ENCODE measurements at places on chromosomes 6 and 20.

GRCh38 chr6:132499757-132500156, 13.2 kb downstream of the STX7 start:
- no peak for DNase-seq

- peak; percentile 76 for DNase-seq
These were observed 1.3 kb downstream of the TUBB start for GRCh38 chr6:30721198-30722024.

DNA sequence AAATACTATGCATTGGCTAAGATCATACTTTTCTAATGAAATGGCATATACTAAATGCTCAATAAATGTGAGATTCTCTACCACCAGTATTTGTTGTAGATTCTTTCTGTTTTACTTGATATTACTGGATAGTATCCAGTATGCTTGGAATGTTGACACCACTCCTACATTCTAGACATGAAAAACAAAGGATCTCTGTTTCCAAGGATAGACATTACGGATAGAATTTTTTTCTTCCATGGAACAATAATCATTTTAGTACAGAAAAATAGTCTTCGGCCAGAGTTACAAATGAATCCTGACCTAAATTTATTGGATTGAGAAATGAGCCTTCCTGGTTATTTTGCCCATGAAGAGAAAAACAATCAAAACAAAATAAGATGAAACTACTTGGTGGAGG, 258.2 kb upstream of the NT5E start:
- DNase-seq: no peak

DNA sequence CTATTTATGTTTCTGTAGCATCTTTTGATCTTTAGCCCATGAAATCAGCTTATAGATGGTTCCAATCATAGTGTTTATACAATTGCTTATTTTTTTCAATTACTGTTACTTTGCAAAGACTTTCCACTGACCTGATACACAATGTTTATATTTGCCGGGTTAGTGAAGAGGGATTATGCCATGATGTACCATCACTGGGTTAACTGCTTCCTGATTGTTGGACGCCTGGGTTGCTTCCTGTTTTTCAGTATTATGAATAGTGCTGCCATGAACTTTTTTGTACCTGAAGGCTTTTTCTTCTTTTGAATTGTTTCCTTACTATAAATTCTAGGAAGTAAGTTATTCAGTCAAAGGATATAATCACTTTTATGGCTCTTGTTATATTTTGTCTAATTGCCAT, 6.9 kb downstream of the MANBAL start:
- no peak for DNase-seq

GRCh38 chr6:88840796-88841539, 122.5 kb downstream of the RNGTT start:
- DNase-seq: no peak

DNA sequence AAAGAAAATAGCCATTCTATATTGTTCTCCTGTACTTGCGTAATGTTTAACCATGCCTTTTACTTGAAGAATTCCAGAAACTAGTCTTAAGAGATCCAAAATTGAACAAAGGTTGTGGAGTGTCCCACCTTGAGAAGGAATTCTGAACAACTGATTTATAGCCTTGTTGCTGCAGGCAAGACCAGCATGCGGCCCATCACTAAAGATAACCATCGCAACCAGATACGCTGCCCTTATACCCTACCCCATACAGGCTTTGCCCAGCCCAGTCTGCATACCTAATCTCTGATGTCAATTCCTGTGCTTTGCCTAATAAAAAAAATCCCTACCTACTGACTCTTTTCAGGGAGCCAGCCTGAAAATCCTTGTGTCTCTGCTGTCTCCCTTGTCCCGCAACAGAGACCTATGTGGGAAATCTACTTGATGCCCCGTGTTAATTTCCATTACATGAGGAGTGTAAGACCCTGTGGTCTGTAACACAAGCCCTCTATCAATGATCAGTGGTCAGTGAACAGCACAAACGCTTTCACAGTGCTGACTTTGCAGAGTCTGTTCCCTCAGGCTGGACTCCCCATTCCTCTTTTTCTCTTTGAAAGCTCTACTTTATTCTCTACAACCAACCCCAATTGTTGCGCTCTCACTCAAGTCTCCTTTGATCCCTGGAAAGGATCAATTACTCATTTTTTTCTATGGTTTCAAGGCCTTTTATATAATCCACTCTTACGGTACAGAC, 125.7 kb upstream of the BTBD3 start:
- no peak for DNase-seq

DNA sequence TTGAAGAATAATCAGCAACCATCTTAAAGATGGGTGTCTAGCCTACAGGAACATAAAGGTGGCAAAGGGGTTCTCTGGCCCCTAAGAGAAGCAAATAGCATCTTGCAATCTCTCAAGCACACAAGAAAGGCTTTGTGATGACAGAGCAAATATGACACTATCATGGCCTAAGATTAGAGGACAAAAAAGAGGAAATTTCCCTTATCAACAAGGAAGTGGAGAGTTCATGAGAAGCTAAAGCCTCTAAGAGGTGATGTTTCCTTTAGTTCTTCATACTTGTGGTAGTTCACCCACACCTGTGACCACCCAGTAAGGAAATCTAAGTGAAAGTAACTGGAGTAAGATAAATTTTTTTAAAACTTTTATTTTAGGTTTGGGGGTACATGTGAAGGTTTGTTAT, 88.4 kb downstream of the OLIG3 start:
- DNase-seq: no peak

GRCh38 chr6:127582777-127583462, 5.9 kb downstream of the C6orf58 start:
- DNase-seq: no peak

DNA sequence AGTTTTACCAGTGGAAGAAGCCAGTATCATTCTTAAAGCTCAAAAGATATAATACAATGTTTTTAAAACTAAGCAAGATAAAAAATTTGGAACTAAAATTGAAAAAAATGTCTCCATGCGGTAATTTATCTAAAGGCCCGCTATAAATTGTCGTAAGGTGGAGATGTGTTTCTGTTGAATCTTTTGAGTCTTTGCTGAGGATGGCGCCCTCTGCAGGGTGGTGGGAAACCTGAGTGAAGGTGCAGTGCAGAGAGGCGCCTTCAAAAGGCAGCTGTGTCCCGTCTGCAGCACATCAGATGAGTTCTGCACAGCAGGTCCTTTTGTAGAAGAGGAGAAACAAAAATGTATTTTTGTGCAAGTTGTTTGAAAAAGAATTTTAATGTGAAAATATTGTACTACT, 29.4 kb upstream of the KIF25 start:
- peak; percentile 37 for DNase-seq

- no peak for DNase-seq
These were observed 19.8 kb downstream of the LAMA4 start for GRCh38 chr6:112234601-112235000.

GRCh38 chr6:55617272-55617671, 38.3 kb upstream of the HMGCLL1 start:
- peak; percentile 26 for DNase-seq

DNA sequence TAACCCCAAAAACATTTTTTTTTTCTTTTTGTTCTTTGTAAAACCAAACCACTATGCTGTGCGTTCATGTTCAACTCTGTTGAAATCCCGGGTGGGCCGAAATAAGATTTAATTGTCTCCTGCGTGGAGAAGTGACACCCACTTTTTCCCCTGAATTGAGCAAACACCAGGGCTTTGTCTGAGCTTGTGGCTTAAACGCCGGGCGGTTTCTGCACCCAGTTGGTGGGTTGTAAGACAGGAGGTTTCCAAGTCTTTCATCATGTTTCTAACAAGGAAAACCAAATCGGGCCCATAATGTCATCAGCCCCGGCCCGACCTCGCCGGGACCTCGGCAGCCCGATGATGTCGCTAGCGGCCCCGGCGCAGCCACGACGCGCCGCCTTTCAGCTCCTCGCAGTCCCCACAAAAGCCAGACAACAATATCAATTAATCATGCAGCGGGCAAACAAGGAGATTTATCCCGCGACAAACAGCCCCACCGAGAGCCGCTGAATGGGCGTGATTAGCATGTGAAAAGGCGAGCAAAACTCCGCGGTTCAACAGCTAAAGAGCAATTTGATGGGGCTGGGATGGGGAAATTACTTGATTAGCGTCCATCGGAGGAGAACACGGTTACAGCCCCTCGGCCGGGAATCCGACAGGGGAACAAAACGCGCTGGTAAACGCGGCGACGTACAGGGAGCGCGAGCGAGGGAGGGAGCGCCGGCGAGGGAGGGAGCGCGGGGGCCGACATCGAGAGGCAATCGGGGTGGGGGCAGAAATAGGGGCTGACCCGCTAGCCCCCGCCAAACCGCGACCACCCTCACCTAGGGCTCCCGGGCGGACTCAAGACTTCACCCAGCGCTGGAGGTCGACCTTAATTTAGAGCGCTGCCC, 5.3 kb downstream of the LINC00237 start:
- peak; percentile 46 for DNase-seq

DNA sequence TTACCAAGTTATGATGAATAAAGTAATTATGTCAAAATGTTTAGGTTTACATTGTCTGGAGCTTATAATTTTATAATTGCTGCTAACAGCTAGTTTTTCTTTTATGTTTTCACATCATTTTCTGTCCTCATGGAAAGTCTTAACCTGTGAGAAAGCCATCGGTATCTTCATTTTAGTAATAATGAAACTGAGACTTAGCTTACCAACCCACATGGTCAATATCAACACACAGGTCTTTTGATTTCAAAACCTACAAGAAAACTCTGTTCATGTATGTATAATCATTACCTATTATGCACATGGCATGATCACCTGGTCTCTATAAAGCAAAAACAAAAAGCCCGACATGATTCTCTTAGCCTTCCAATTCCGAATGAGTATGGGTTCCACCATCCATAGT, 61.9 kb downstream of the KCNQ5 start:
- DNase-seq: no peak

GRCh38 chr6:2674857-2675256, 75.9 kb downstream of the MYLK4 start:
- DNase-seq: no peak

DNA sequence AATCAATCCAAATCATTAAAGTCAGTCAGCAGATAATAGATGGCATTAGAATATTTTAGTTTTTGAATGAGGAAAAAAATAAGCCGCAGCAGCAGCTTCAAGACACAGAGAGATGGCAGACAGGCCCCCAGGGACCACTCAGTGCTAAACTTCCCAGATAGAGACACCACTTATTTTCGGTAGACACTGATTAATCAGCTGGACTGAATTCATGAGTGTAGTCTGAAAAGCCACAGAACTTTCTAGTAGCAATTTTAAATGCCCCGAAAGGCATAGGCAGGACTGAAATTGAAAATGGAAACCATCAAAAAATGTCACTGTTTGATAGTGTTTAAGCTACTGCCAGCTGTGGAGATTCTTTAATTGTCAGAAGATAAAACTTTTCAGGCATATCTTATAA, 3.1 kb upstream of the CLDN20 start:
- DNase-seq: no peak

GRCh38 chr20:38673725-38674091, 50.6 kb upstream of the SLC32A1 start:
- no peak for DNase-seq

- peak; percentile 85 for DNase-seq
These were observed 25.7 kb upstream of the BTBD3 start for GRCh38 chr20:11891776-11892545.

DNA sequence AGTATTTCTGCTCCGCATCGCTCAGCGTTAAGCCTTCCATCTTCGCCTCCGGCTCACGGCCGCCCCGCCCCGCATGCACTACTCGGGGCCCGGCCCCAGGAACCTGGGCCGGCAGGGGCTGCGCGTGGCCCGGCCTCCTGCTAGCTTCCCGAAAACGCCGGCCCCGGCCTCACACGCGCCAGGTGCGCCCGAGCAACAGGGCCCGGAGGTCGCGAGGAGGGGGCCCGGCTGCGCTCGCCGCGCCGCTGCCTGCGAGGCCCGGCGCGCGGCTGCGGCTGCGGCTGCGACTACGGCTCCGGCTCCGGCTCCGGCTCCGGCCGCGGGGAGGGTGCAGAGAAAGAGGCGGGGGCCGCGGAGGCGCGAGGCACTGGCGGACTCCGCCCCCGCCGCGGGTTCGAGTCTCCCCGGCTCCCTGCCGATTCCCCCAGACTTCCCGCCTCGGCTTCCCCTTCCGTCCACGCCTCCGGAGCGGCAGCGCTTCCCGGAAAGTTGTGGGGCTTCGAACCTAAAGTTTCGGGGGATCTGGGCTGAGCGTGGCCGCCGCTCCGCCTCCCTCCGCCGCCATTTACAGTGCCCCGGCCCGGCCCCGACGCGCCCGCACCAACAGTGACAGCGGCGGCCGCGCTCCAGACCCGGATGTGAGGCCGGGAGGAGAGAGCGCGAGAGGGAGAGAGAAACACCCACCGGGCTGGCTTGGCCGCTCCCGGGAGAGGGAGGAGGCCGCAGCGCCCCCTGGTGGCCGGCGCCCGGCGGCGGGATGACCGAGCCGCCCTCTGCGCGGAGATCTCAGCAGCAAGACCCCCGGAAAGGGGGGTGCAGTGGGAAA, at the start of gene REPS1:
Gene REPS1, minus strand, starts transcription at position 611 of the 826 bp plus-strand sequence. Its CDS starts 571 bp downstream, at position 40.
- peak; percentile 84 for DNase-seq

DNA sequence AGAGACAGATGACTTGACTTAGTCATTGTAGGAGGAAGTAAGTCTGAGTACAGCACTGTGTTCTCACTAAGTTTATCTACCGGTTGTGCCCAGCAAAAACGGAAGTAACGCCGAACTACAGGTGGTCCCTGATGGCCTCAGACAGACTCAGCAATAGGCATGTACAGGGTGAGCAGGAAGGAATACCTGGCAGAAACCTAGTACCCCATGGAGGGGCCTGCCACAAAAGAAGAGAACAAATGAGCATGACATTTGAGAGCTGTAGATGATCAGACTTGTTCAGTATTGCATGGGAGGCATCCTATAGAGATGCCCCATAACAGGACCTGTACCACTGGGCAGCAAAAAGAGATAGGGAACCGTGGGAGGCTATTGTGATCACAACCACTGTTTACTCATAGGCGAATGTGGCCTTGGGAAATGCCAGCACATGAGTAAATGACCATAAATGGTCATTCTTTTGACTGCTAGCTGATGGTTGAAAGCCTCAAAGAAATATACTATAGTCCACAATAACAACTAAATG, 106.4 kb upstream of the TAB2 start:
- no peak for DNase-seq

DNA sequence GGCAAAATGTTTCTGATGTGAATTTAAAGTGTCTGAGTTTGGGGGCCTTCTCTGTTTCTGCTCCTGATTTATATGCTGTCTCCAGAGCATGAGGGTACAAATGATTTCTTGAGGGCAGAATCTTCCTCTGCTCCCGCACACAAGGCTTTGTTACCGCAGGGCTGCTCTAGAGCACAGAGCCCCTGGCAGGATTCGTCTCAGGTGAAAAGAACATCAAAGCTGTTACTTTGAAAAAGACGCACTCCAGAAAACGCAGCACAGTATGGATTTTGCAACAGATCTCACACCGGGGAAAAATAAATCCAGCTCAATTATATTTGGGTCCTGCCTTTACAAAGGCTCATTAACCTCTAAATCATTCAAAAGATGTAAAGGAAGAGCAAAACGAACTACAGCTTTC, 577.3 kb downstream of the PRKN start:
- no peak for DNase-seq

GRCh38 chr6:23561732-23562131, 564.3 kb upstream of the NRSN1 start:
- DNase-seq: no peak

All from pons (tissue), 1 donor.